GM19239 (cell line): ENCODE measurements at places on chromosomes 4 and X.

GRCh38 chrX:13053171-13053570, 8.8 kb upstream of the FAM9C start:
- no peak for DNase-seq

- no peak for DNase-seq
Measured at GRCh38 chr4:118308306-118309030, 44.3 kb downstream of the PRSS12 start.

GRCh38 chr4:140672416-140672815, 83.8 kb downstream of the TBC1D9 start:
- DNase-seq: no peak

GRCh38 chr4:102564399-102565059, 63.4 kb downstream of the NFKB1 start:
- peak; percentile 14 for DNase-seq
